ENCODE measurements at places on chromosomes 2 and 18. TPM values are rescaled to one million over a fixed set of nuclear protein-coding genes. Genes with fewer than 3 reads are reported as not detected.

Gene NT5C1B
- not detected for polyA plus RNA-seq

Gene GAREM2
- polyA plus RNA-seq, result 0.11 TPM

Gene LHCGR
- polyA plus RNA-seq, result not detected

Gene ACADL
- 0.08 TPM for polyA plus RNA-seq

Gene HOXD12
- not detected for polyA plus RNA-seq
